ENCODE measurements at places on chromosomes 4 and X.

DNA sequence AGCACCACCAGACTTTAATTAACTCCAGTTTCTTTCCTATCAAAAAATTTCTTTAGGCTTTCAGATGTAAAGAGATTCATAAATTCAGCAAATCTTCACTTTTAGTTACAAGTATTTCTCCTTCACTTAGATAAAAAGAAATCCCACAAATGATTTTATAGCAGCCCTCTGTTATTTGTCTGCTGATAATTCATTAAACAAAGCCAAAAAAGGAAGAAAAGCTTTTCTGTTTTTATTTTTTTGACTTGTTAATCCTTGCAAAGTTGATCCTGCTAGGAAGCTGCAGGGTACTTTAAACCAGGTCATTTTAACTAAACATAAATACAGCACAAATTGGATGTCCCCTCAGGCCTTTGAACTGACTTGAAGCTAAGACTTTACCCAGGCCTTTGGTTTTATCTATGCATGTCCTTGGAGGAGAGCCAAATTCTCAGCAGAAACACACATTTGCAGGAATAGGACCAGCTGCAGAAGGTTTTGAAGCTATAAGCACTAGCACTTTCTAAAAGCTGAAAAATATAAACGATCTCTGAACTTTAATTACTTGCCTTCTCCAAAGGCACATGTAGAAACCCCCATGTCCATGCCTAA is 57.5 kb downstream of the PCDH18 start:
- no peak for DNase-seq

DNA sequence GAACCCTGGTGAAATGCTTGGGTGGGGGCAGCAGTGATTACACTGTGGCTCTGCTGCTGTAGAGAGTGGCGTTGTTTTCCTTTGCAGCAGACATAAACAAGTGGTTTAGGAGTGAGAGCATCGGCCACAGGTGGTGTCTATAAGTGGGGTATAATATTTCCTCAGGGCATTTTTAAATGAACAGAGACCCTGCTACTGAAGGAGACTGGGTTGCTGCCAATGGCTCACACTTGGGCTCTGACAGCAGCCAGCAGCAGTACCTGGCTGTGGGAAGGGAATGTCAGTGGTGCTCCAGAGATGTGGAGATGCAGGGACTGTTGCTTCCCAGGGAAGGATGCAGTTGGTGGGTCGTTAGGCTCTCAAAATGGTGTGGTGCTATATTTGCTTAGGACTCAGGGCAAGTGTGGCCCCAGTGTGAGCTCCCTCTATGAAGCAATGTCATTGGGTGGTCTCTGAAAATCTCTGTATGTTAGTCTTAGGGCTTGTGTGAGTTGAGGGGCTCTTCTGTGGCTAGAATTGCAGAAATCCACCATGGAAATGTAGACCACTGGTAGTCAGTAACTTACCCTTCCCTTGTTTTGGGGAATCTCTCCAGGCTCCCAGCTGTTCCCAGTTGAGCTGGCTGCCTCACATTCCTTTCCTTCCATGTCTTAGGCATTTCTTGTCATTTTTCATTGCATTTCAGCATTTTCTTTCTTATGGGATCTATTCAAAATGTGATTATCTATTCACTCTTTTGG is 1023.0 kb upstream of the GRID2 start:
- no peak for DNase-seq

- no peak for DNase-seq
These were observed 3.4 kb downstream of the NDP start for GRCh38 chrX:43969504-43970501.

DNA sequence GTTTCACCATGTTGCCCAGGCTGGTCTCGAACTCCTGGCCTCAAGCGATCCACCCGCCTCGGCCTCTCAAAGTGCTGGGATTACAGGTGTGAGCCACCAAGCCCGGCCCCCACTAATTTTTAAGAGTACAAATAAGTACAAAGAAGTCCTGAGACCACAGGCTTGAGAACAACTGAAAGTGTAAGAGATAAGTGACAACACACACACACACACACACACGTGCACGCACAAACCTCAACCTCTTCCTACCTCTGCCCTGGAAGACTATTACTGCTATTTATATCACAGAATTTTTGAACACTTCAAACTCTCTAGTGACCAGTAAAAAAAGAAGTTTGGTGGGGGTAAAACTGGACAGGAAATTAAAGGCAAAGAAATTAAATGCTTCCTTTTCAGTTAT is 7.5 kb downstream of the KLHL15 start:
- DNase-seq: no peak

DNA sequence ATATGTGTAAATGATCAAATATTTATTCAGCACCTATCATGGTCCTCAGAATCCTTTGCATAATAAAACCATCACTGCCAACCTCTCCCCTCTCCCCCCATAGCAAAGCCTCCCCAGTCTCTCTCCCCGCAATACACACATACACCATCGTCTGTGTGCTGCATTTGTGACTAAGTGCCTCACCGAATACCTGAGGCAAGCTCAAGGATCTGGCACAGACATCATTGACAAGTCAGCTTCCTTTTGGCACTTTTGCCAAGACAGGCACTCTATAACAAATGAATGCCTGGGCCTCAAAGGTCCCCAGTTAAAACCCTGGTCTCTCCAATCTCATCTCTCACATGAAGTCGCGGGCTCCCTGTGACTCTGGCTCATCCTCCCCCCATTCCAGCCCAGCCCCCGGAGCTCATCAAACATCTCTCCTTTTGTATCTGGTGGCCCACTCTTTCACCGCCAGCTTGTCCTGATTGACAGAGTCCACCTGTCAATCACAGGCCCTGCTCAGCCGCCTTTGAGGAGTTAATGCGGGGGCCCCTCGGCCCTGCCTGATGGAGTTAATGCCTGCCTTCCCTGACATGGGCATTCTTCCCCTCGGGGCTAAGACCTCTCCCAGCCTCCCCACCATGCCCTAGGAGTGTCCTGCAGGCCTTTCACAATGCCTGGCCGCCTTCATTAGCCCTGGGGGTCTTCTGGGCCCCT is 135.8 kb upstream of the ATP6AP2 start:
- no peak for DNase-seq

GRCh38 chr4:160352637-160353036 is 1249.8 kb downstream of the RAPGEF2 start:
- no peak for DNase-seq

GRCh38 chr4:72410158-72410557 is 158.9 kb downstream of the ADAMTS3 start:
- no peak for DNase-seq

- DNase-seq: no peak
These were observed 65.7 kb upstream of the CAMK2D start for GRCh38 chr4:113827285-113827684.

DNA sequence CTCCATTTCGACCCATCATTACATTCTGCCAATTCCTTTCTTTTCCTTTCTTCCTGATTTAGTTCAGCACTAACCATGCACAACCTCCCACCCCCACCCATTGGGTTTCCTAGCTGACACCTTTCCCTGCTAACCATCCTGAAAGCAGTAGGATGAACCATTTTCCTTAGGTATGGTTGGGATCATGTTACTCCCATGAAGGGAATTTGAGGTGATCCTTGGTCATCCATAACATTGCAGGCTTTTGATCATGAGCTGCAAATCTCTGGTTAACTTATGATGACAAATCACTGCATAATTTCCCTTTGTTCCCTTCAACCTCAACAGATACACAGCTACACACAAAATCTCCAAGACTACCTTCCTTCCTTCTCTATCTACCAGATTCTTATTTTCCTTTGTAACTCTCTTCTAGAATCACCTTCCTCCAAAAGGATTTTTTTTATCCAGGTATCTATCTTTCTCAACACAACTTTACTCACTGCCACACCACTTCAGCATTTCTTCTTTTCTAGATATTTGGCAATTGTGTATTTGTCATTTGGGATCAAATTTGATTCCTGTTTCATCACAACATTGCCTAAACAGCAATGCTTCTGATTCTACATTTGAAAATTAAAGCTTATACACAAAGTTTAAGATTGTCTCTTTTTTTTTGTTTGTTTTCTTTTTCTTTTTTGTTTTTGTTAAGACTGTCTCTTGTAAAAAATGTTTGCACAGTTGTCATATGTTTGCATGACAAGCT is 145.1 kb downstream of the RBM47 start:
- DNase-seq: no peak

DNA sequence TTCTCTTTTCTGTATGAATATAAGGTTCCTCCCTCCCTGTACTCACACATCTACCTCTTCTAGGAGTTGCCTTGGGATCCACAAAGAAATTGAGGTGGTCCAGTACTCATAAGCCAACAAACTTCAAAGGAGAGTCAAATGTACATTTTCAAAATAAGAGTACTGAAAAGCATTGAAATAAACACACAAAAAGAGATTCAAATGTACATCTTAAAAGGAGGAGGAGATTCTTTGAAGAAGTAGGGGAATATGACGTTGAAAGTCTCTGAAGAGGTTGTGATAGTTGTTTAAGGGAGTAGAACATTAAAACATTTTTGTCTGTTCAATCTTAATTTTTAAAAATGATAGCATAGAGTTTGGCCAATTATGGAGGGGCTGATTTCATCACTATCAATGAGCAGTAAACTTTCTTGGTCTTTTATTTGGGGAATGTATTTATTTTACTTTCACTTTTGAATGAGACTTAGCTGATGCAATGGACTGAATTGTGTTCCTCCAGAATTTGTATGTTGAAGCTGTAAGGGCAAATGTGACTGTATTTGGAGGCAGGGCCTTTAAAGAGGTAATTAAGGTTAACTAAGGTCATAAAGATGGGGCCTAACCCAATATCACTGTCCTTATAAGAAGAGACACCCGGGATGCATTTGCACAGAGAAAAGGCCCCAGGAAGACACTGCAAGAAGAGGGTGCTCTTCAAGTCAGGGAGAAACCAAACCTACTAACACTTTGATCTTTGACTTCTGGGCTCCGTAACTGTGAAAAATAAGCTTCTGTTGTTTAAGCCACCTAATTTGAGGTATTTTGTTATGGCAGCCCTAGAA is 226.3 kb upstream of the PGRMC2 start:
- DNase-seq: no peak

GRCh38 chrX:107659768-107660167 is 31.5 kb downstream of the PRPS1 start:
- DNase-seq: no peak

DNA sequence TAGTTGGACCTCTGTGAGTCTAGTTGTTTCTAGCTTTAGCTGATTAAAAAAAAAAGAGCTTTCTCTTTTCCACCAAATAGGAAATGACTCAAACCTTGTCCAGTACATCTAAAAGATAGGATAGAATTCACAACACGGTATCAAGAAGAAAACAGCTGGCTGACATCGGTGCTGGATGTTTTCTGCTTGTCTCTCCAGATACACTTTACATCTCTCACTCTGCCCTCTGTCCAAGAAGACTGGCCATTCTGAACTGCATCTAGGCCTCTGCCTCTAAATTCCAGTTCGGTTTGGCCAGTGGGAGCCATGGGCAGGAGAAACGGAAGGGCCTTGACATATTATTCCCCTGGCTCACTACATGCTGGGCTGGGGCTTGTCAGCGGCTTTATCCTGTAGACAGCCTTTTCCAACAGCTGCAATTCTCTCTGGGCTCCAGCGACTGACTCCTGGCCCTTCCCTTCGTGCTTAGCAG is 57.3 kb upstream of the SHISA3 start:
- DNase-seq: no peak

DNA sequence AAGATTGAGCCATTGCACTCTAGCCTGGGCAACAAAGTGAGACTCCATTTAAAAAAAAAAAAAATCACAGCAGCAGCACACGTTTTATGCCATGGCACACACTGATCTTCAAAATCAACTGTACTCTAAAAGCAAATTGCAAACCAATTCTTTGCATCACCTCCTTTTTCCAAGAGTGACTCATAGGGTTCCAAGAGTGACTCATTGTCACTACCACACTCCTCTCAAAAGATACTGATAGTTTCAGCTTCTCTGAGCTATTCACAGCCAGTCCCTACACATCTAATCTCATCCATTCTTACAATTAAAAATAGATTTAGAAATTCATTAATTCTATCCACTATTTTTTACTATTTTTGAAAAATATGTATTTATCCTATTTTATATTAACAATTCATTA is 1494.9 kb upstream of the AGA start:
- no peak for DNase-seq

DNA sequence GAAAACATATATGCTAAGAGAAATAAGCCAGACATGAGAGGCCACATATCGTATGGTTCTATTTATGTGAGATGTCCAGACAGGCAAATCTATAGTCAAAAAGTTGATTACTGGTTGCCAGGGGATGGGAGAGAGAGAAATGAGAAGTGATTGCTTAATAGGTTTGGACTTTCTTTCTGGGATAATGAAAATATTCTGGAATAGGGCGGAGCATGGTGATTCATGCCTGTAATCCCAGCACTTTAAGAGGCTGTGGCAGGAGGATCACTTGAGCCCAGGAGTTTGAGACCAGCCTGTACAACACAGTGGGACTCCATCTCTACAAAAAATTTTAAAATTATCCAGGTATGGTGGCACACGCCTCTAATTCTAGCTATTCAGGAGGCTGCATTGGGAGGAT is 22.4 kb downstream of the RBM47 start:
- no peak for DNase-seq

GRCh38 chr4:150215601-150216000 is 137.4 kb downstream of the DCLK2 start:
- no peak for DNase-seq

GRCh38 chr4:185792384-185793115 is 19.4 kb downstream of the SORBS2 start:
- no peak for DNase-seq

DNA sequence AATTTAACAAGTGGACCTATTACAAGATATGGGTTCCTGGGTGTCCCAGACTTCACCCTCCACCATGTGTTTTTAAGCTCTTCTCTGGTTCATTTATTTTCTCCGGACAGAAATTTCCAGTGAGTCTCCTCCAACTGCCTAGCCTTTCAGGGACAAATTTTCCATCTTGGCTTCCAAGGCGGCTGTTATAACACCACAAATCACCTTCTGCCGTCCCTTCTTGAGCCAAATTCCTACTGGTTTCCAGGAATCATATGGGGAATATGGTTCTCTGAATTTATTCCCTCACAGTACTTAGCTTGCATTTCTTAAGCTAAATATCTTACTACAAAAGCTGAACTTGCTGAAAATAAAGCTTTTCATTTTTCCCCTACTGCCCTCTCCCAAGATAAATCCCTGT is 18.8 kb downstream of the NEXMIF start:
- DNase-seq: no peak

DNA sequence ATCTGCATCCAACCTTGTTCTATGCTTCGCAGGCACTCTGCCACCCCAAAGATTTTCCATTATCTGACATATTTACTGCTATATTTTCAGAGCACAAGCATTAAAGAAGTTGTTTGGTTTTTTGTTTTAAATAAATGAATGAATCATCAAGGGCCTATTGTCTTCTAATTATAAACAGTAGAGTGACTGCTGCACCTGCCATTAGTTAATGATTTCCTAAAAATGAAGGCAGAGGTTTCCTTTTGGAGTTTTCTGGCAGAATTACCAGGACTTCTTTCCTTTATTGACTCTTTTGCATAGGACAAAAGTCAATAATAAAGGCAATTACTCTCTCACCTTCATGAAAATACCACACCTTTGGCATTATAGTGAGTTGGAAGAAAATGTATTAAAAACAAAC is 238.1 kb downstream of the INPP4B start:
- no peak for DNase-seq

GRCh38 chr4:121370729-121371325 is 10.0 kb downstream of the QRFPR start:
- no peak for DNase-seq
